ENCODE measurements at places on chromosomes 6 and 20. TPM values are rescaled to one million over a fixed set of nuclear protein-coding genes. Genes with fewer than 3 reads are reported as not detected.

DNA sequence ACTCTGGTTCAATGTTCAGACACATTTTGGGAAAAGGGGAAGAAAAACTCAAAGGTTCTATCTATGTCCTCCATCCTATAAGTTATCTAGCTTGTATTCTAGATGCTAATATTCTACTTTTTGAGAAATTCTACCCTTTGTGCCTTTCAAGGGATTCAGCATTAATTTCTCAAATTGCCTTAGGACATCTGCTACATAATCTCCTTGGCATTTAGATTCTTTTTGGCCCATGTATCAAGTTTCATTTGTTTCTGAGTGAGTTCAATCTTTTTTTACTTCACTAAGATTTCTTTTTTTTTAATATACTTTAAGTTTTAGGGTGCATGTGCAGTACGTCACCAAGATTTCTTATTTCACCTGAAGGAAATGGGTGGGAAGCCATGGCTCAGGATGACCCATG is 232.7 kb upstream of the TENT5A start:
- no peak for DNase-seq

GRCh38 chr6:11278207-11278559 is 45.7 kb upstream of the NEDD9 start:
- DNase-seq: no peak

DNA sequence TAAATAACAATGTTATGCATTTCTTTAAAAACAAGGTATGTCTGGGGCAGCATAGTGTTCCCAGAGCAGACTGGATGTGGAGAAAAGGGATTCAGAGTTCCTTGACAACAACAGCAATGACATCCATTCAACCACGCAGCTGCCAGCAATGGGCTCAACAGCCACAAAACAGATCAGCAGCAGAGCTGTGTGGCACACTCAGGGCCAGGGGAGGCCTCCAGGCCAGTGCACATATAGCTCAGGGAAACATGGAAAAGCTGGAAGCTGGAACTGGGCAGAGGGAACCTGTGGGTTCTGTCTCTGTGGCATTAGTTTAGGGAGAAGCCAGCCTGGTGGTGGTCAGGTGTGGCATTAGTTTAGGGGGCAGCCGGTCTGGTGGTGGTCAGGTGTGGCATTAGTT is 148.3 kb downstream of the SMOC2 start:
- no peak for DNase-seq

- DNase-seq: no peak
Measured at GRCh38 chr6:7684843-7685242, 41.1 kb upstream of the BMP6 start.

GRCh38 chr6:125749865-125750691 is 646 bp downstream of the HEY2 start:
- no peak for DNase-seq

The CST4 gene
- total RNA-seq: not detected

Data from A673 (cell line).